Muscle of back (tissue), 13 donors: ENCODE measurements at places on chromosomes 6 and 20.

GRCh38 chr20:57244627-57245214, 21.7 kb downstream of the BMP7 start:
- DNase-seq = no peak

DNA sequence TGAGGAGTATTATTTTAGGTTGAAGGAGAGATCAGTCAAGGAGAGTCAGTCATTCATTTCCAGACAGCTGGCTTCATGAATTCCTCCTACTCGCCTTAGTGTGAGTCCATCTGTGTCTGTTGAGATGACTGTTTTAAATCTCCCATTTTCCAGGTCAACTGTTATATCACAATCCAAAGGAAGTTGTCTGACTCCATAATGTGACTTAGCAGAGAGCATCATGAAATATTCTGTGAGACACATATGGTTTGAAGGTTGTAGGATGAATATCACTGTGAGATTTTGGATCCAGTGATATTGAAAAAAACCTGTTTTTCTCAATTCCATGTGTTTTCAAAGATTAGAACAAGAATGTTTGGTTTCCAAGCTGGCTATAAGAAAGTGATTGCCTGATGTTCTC, 530.2 kb upstream of the MAN1A1 start:
- DNase-seq = no peak

GRCh38 chr20:23546435-23547144, 21.7 kb downstream of the CST9L start:
- DNase-seq = no peak

DNA sequence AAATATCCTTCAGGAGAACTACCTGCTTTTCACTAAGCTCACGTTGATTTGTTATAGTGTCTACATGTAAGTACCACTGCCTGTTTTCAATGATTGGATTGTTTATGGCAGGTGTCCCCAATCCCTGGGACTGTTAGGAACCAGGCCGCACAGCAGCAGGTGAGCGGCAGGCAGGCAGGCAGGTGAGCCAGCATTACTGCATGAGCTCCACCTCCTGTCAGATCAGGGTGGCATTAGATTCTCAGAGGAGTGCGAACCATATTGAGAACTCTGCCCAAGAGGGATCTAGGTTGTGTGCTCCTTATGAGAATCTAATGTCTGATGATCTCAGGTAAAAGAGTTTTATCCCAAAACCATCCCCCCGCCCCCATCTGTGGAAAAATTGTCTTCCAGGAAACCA, 303.3 kb downstream of the EYA4 start:
- DNase-seq = no peak

DNA sequence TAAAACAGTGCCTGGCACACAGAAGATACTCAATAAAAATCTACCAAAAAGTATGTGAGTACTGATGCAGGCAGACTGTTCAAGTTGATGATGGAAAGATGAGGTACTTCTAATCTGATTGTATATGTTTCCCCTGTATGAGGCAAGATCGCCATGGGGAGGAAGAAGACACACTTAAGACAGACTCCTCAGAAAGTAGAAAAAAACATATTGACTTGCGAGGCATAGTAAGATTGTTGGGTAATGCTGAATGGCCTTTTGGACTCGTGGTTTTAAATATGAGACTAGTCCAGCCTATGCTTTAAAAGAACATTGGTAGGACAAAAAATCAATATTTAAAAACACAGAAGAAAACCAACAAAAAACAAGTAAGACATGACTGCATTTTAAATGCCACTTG, 72.6 kb downstream of the SHPRH start:
- DNase-seq = no peak

DNA sequence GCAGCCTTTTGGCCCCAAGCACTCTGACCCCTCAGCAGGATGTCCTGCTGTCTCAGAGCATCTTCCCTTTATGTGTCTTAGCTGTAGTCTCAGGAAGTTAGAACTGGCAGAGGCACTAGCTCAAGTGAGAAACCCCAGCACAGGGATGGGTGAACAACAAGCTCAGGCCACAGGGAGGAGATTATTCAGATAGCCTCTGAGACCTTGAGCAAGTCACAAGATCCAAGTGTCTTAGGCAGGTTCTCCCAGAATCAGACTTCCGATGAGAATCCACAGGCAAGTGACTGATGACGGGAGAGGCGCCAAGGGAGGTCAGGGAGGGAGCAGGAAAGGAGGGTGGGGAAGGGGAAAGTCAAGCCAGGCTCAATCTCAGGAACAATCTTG, 13.0 kb upstream of the SYNDIG1 start:
- no peak for DNase-seq

GRCh38 chr6:111900735-111901134, 27.5 kb upstream of the FYN start:
- DNase-seq = no peak

- no peak for DNase-seq
Observed at GRCh38 chr6:108698593-108699289, 138.0 kb downstream of the FOXO3 start.

GRCh38 chr20:20409331-20409730, 41.4 kb downstream of the INSM1 start:
- DNase-seq = no peak

- no peak for DNase-seq
Observed at GRCh38 chr6:120646101-120646500, 688.2 kb downstream of the TBC1D32 start.

DNA sequence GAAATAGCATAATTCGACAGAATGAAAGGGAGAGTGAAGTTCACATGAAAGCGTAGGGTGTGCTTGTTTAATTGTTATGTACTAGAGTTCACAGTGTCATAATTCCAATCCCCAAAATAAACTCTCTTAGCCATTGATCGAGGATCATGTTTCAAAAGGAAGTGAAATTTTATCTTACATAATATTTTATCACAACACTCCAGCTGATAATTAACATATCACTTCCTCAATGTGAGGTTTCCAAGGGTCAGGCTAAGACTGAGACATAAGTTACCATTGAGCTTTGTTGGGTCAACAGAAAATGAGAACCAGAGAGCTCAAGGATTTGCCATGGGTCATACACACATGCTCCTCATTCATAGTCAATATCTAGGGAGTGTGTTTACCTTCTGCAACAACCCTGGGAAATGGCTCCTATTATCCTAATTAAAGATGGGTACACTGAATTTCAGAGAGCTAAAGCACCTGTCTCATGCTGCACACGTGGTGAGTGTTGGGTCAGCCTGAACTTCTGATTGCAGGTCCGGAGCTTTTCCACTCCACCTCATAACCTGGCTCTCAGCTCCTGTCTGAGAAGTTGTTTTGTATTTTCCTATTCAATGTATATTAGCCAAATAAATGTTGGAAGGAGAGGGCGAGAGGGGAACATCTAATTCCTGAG, 3.0 kb downstream of the GSTA2 start:
- no peak for DNase-seq

- no peak for DNase-seq
Observed at GRCh38 chr20:38126146-38126921, 38.7 kb downstream of the TGM2 start.

GRCh38 chr6:159788753-159789376, 537 bp downstream of the TCP1 start:
- peak; percentile 34 for DNase-seq

- DNase-seq = no peak
Observed at GRCh38 chr6:36436466-36436865, 6.2 kb downstream of the PXT1 start.

DNA sequence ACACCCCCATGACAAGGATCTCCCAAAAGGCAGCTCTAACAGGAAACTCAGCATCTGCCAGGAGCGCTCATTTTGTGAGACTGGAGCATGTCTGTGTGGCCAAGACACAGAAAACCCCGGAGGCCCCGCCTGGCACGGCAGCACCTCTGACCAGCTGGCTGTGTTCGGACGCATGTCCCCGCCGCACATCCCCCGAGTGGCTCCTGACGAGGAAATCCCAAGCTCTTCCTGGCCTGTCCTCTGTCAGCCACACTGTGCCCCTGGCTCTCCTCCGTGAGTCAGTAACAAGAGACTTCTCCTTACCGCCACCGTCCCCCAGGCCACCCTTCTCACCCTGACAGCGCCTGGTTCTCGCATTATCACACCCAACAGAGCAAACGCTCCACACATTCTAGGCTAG, 14.4 kb downstream of the SLC2A4RG start:
- DNase-seq = no peak

GRCh38 chr20:32070690-32071213, 18.7 kb downstream of the HCK start:
- DNase-seq = no peak

GRCh38 chr20:50174456-50174855, 16.2 kb upstream of the CEBPB start:
- no peak for DNase-seq

DNA sequence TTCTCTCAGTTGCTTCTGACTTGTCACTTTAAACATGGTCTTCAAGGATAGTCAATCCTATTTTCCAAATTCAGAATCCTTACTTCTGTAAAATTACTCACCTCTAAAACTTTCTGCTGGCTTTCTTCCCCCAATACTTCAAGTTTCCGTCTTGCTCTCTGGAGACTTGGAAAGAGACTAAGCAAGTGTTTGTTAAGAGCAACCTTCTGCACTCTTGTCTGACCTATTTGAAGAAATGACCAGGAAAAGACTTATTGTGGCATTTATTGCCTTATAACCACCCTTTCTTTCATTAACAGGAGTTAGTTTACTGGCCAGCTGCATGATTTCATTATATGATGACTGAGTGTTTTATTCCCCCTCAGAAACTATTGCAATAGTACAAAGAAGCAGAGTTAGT, 181.0 kb downstream of the TBC1D7 start:
- peak; percentile 29 for DNase-seq

GRCh38 chr20:36051318-36052116, 83.1 kb downstream of the CNBD2 start:
- peak; percentile 45 for DNase-seq

- DNase-seq = no peak
Observed at GRCh38 chr6:21381331-21381963, 212.1 kb upstream of the SOX4 start.

- no peak for DNase-seq
Observed at GRCh38 chr20:53146201-53146891, 174.2 kb downstream of the TSHZ2 start.

DNA sequence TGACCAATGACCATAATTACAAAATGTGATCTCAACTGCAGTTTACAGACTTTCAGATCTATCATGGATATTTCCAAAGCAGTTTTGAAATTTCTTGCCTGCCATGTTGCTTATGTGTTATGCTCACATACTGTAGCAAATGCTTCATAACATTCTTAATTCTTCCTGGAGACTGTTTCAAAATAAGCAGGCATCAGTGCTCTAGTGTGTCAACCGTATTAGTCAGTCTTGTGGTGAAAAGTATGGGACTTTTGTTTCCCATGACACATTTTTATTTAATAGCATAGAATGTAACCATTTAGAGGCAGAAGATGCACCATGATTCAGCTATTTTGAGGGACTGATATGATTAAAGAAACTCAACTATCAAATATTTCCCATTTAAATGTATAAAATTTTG, 1.7 kb downstream of the POPDC3 start:
- no peak for DNase-seq

GRCh38 chr20:57679113-57679512, 30.7 kb downstream of the PMEPA1 start:
- no peak for DNase-seq

DNA sequence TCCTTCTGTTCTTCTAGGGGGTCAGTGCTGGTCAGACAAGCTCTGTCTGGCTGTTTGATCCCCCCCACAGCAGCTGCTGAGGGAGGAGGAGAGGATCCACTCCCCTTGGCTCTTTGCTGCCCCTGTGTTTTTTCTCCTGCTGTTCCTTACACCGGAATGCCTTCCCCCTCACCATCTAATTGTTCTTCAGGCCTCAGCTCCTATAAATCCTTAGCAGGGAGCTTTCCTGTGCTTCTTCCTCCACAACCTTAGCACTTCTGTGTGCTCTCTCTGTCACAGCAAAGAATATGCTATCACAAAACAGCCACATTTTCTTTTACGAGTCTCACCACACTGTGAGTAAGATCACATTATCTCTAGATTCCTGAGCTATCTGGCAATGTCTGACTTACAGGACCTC, 196.6 kb downstream of the OTOR start:
- no peak for DNase-seq

- DNase-seq = no peak
Observed at GRCh38 chr6:132252113-132252512, 149.2 kb downstream of the MOXD1 start.

DNA sequence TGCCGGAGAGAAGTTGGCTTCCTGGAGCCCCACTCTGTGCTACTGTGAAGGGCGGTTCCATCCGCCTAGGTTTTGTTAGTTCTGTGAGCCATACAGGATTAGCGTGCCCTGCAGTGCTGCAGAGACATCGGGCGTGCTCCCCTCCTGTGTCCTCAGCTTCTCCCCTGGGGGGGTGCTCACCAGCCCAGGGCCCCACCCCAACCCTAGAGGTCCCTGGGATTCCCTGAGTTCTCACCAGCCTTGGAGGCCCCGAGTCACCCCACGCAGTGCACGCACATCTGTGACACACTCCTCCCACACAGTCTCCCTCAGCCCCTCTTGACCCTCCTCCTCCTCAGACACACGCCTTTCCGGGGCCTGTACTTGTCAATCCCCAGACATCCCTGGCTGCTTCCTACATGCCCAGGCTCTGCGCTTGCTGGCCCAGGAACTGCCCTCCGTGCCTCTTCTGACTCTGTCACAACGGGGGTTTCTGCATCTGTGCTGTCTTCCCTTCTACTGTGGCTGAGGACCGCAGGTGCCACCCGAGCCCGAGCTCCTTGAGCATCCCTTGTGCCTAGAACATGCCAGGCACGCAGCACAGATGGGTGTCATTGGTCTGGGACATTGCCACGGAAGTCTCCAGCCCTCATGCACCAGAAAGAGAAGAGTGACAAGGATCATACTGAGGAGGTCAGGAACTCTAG, 123.2 kb upstream of the RPS6KA2 start:
- no peak for DNase-seq
